ENCODE measurements at places on chromosomes 6 and 20. TPM values are rescaled to one million over a fixed set of nuclear protein-coding genes. Genes with fewer than 3 reads are reported as not detected.
A peak's percentile ranks its signal among the peaks of the same experiment; 100 is the strongest.

DNA sequence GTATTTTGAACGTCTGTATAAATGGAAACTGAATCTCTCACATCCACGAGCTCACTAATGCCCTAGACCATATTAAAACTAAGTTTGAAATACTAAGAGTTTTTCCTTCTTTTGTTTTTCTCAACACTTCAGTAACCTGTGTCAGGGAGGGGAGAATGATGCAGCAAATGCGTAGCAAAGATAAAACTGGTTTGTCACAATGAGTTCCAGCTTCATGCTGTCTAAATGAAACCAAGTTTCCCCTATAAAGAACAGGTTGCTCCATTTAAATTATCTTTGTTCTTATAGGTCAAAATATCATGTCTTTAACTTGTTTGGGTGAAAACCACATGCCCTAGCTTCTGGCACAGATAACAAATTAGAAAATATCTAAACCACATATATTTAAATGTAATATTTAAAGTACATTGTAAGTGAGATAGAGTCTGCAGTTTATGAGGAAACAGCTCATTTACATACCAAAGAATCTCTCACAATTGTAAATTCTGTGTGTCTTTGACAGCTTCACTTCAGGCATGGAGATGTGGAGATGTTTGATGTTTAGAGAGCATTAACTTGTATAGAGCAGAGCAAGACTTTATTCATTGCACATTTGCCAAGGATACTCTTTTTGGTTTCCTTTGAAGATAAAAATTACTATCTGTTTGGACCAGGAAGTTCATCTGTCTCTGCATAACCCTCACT is 7.3 kb downstream of the TRDN start:
- no peaks in the 10 kb centered on the region for H3K36me3 ChIP-seq
- H3K4me1 ChIP-seq: no peaks in the 10 kb centered on the region
- no peak overlapping the region for H3K27ac ChIP-seq
- no peaks in the 10 kb centered on the region for H3K27me3 ChIP-seq
- H3K4me3 ChIP-seq: no peak overlapping the region

- no peak overlapping the region for H3K27ac ChIP-seq
- DNase-seq: peak; percentile 70
- H3K36me3 ChIP-seq: peaks cover 13% of the 10 kb centered on the region
- no peaks in the 10 kb centered on the region for H3K27me3 ChIP-seq
- H3K4me1 ChIP-seq: peaks cover 2% of the 10 kb centered on the region
Measured at GRCh38 chr20:62010551-62011402, 54.9 kb downstream of the TAF4 start.

DNA sequence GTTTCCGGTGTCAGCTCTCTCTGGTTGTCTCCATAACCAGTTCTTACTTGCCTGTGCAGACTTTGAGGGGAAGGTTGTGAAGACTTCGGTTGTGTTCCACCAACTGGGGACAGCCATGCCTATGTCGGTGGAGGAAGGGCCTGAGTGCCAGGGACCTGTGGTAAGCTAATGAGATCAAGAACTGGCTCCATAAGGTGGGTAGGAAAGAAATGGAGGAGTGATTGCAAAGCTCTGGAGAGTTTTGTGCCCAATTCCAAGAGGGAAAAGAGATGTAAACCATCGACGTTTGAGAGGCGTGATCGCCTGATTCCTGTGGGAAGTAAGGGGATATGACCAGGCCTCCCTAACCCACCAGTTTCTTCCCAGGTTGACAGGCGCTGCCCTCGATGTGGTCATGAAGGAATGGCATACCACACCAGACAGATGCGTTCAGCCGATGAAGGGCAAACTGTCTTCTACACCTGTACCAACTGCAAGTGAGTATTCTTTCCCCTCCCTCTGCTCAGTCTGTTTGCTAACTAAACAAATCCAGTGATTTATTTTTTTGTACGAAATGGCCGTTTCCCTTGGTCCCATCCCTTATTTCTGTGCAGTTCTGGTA is 893 bp downstream of the POLR1H start:
- peak overlapping the region; percentile 99 for H3K4me3 ChIP-seq
- H3K4me1 ChIP-seq: no peaks in the 10 kb centered on the region
- DNase-seq: no peak
- 0 out of 2 replicates have a peak overlapping the region, but pooled peaks have one; percentile 29 for H3K27ac ChIP-seq
- no peaks in the 10 kb centered on the region for H3K27me3 ChIP-seq

DNA sequence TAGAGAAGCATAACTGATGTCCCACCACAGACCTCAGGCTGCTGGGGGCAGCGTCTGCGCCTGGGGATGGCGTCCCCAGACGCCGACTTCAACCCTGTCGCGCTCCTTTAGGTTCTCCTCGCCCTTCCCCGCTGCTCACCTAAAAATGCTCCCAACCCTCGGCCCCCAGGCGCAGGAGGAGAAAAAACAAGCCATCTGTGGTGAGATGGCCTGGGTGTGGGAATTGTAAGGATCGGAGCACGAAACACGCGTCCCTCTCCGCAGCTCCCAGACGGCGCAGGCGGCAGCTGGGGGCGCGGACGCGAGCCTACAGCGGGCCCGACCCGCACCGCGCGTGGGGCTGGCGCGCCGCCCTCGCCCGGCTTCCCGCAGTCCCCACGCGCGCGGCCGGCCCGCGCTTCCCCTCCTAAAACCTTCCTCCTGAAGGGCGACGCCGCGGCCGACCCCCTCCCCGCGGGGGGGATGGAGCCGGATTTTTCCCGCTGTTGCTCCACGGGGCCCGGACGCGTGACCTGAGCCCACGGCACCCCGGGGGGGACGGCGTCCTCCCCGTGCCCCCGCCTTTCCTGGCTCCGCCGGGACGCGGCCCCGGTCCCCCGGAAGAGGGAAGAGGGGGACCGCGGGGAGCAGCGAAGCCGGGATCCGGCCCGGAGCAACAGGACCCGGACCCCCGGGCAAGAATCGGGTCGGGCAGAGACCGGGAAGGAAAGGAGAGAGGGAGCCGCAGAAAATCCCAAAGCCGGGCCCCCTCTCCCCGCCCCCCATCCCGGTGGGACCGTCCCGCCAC is 611 bp downstream of the EPB41L2 start:
- H3K4me1 ChIP-seq: peaks cover 20% of the 10 kb centered on the region
- DNase-seq: no peak
- no peaks in the 10 kb centered on the region for H3K36me3 ChIP-seq
- peak overlapping the region; percentile 82 for H3K4me3 ChIP-seq

DNA sequence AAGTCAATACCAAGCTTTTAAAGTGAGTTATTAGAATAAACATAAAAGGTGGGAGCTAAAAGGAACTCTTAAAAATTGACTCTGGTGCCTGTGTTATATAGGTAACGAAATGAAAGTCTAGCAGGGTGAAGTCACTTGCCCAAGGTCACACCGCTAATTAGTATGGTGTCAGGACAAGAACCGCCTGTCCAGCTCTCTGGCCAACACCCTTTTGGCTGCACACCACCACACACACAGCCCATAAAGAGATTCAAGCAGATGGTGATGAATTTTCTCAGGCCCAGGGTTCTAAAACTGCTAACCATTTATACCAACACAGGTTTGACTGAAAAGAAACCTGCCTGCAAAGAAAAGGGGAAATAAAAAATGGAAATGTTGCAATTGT is 20.2 kb downstream of the GFOD1 start:
- H3K27me3 ChIP-seq: no peaks in the 10 kb centered on the region
- no peaks in the 10 kb centered on the region for H3K36me3 ChIP-seq
- DNase-seq: no peak
- H3K27ac ChIP-seq: no peak overlapping the region

DNA sequence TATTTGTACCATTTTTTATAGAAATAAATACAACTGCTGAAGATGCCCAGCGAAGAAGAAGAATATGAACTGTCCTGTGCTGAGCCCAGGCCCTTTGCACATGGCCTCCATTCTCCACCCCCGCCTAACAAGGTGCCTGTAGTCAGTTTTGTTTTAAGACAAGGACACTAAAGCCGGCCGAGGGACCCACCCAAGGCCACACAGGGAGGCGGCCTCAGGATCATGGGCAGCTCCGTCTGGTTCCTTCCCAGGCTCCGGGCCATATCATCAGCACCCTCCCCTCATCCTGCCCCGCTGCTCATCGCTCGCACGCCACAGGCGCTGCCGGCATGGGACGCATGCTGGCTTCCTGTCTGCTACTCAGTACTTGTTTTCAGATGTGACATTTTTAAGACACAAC is 21.3 kb downstream of the PSMG4 start:
- DNase-seq: no peak
- no peak overlapping the region for H3K27ac ChIP-seq
- H3K36me3 ChIP-seq: no peaks in the 10 kb centered on the region
- H3K4me1 ChIP-seq: peaks cover 15% of the 10 kb centered on the region
- no peaks in the 10 kb centered on the region for H3K27me3 ChIP-seq
- no peak overlapping the region for H3K4me3 ChIP-seq

- no peaks in the 10 kb centered on the region for H3K4me1 ChIP-seq
- no peaks in the 10 kb centered on the region for H3K27me3 ChIP-seq
- H3K36me3 ChIP-seq: no peaks in the 10 kb centered on the region
- no peak overlapping the region for H3K27ac ChIP-seq
- no peak overlapping the region for H3K4me3 ChIP-seq
Measured at GRCh38 chr6:6176127-6176526, 144.3 kb downstream of the F13A1 start.

DNA sequence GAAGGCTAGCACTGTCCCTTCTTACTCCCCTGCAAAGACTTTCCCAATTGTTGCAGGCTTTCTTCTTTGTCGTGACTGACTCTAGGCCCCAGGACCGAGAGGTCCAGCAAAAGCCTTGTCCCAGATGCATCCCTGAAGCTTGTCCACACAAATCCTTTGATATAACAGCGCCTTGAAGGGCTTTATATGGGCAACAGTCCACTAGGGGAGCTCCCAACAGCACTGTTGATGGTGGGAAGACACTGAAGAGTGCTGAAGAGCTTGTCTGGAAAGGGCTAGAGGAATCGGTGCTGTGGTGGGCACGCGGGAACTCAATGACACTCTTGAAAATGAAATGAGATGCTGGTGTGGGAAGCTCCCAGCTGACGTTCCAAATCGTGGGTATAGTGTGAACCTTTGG is 316.1 kb upstream of the CDH4 start:
- H3K27me3 ChIP-seq: peaks cover 16% of the 10 kb centered on the region
- H3K4me3 ChIP-seq: no peak overlapping the region
- H3K36me3 ChIP-seq: no peaks in the 10 kb centered on the region
- H3K27ac ChIP-seq: no peak overlapping the region

GRCh38 chr20:40584130-40584809 is 104.8 kb downstream of the MAFB start:
- no peak overlapping the region for H3K4me3 ChIP-seq
- no peak for DNase-seq
- H3K27me3 ChIP-seq: no peaks in the 10 kb centered on the region
- H3K36me3 ChIP-seq: no peaks in the 10 kb centered on the region
- H3K27ac ChIP-seq: no peak overlapping the region
- H3K4me1 ChIP-seq: 0 out of 2 replicates have a peak, but pooled peaks cover 1% of the 10 kb centered on the region

DNA sequence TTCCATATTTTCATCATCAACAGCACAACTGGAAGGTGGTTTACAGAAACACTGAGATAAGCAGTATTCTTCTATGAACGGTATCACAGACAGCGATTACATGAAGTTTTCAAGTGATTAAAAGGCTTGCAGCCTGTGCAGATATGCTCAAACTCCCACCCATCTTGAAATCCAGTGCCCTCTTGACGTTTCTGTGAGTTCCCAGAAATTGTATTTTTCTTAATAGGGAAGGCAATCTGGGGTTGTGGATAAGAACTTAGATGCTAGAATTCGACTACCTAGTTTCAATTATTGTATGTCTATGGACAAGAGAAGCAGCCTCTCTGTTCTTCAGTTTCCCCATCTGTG is 290.3 kb downstream of the ZNF217 start:
- H3K4me1 ChIP-seq: no peaks in the 10 kb centered on the region
- H3K27me3 ChIP-seq: no peaks in the 10 kb centered on the region
- no peak overlapping the region for H3K27ac ChIP-seq
- H3K4me3 ChIP-seq: no peak overlapping the region
- DNase-seq: no peak
- no peaks in the 10 kb centered on the region for H3K36me3 ChIP-seq

R3HDML gene
- total RNA-seq: not detected

OXT gene
- not detected for total RNA-seq

TINAG gene
- total RNA-seq: not detected

TUBB1 gene
- not detected for total RNA-seq

RIMS4 gene
- 44.2 TPM for total RNA-seq
